ENCODE measurements at places on chromosomes 2 and 18. TPM values are rescaled to one million over a fixed set of nuclear protein-coding genes. Genes with fewer than 3 reads are reported as not detected.

The CD8A gene
- 5.5 TPM for total RNA-seq

The ASXL3 gene
- total RNA-seq: 1.4 TPM

- DNase-seq: no peak
Observed at GRCh38 chr2:38039121-38039910, 36.6 kb downstream of the CYP1B1 start.

The SMYD1 gene
- not detected for total RNA-seq

DNA sequence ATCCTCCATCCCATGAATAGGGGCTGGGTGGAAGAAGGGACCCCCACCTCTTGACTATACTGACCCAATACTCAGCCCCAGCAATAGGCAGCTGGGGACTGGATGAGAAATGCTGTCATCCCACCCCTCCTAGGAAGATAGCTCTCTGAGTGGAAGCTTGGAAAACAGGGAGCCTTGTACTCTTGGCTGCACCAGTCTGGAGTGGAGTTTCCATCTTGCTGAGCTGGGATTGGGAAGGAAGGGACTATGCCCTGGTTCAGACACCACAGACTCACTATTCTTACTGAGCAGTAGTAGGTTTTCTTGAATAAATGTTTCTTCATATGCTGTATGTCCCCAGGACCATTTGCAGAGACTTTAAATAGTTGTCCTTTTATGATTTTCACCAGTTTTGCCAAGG lies 7.4 kb downstream of the DCAF17 start:
- no peak for DNase-seq

GRCh38 chr2:51225377-51225776 lies 193.4 kb upstream of the NRXN1 start:
- DNase-seq: no peak

- DNase-seq: no peak
Observed at GRCh38 chr2:240135706-240136012, 446 bp downstream of the COPS9 start.

The SLC8A1 gene
- 58.5 TPM for total RNA-seq

DNA sequence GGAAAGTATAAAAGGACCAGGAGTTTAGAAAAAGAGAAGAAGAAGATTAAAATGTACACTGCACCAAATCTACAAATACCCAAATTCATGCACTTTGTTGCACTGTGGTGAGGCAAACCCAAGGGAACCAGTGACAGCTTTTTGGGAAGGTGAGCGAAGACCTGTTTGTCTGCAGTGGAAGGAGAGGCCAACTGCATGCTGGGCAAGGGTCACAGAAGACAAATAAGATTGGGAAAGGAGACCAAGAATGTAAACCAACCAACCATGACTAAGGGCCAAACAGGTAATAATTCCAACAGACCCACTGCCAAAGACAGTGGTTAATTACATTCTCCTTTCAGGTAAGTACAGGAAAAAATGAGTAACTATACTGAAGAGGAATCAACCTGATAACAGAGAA lies 202.8 kb downstream of the STK39 start:
- DNase-seq: no peak

DNA sequence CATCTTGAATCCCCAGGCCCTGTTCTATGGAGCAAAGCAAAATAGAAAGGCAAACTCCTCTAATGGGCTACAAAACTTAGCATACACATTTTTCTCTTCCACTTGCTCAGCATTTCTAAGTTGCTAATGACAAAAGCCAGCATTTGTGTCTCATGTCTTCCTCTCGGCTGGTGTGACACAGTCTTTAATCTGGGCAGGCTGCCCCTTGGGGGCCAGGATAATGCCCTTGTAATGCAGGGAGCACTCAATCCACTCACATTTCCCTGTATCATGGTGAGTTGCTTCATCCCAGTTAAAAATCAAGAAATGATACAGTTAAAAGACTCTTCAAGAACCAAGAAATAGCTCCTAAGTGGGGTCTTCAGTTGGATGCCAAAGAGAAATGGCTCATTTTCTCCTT lies 109.1 kb upstream of the FBXO11 start:
- DNase-seq: no peak

- DNase-seq: no peak
Observed at GRCh38 chr2:225013425-225014365, 28.6 kb downstream of the DOCK10 start.

GRCh38 chr18:9971313-9971920 lies 57.6 kb downstream of the VAPA start:
- no peak for DNase-seq

DNA sequence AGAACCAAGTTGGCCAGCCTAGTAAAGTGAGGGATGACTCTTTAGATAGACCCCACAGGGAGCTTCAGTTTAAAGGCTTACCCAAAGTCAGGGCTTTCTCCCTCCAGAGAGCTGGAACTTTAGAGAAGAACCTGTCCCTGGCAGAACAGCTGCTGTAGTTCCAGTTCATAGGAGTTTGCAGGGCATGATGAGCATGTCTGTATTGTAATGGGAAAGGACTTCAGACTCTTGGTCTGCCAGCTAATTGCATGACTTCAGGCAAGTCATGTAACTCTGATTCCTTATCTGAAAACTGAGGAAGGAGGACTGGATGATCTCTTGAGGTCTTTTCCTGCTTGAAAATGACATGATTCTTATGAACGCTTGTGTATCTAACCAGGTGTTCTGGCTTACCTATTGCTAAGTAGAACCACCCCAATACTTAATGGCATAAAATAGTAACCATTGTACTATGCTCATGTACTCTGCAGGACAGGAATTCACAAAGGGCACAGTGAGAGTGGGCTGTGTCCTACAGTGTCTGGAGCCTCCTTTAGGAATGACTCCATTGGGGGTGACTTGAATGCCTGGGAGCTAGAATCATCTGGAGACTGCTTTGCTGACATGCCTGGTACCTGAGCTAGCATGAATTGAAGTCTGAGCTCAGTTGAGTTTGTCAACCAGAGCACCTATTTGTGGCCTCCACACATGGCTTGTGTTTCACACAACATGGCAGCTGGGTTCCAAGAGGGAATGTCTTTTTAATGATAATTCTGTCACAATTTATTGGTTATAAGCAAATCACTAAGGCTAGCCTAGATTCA lies 18.9 kb downstream of the SP5 start:
- no peak for DNase-seq

DNA sequence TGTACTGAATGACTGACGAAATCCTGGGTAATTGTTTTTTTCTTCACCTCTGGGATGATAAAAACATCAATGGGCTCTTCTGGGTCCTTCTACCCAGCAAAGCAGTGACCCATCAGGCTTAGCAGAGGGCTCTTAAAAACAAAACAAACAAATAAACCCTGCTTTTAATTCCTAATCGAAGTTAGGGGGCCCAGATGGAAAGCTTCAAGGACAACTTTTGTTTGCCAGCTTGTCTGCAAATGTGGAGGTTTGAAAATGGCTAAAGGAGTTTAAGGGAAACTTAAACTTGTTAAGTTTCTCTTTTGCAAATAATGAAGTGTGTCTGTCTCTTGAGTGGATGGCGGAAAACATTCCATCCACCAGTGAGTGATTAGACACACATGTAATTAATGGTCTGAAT lies 327.2 kb downstream of the SATB2 start:
- DNase-seq: no peak

The PROM2 gene
- total RNA-seq: 6.0 TPM

DNA sequence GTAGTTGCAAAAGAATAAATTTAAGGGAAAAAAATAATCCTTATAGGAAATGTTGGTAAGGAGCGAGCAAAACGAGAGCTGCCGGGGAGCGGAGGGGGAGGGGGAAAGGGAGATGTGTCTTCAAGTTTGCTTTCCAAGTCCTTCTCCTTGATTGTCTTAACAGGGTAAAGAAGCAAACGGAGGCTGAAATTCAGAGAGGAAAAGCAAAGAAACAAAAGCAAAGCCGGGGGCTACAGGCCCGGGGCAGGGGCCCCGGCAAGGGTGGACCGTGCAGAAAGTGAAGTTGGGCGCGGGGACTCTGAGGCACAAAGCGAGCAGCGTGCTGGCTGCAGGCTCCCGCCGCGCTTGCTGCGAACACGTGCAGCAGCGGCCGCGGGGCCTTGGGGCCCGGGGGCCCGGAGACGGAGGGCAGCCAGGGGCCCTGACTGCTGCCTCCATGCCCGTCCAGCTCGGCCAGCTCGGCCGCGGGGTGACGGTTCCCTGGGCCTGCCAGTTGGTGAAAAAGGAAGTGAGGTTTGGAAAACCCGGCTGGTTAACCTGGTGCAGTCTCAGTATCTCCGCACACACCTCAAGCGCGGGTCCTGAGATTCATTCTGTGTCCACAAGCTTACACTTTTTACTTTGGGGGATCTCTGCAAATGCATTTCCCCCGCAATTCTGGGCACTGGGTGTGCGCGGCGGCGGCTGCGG lies 4.1 kb downstream of the BCL11A start:
- peak; percentile 63 for DNase-seq

GRCh38 chr2:232372231-232373208 lies 6.0 kb upstream of the ALPP start:
- DNase-seq: peak; percentile 12

DNA sequence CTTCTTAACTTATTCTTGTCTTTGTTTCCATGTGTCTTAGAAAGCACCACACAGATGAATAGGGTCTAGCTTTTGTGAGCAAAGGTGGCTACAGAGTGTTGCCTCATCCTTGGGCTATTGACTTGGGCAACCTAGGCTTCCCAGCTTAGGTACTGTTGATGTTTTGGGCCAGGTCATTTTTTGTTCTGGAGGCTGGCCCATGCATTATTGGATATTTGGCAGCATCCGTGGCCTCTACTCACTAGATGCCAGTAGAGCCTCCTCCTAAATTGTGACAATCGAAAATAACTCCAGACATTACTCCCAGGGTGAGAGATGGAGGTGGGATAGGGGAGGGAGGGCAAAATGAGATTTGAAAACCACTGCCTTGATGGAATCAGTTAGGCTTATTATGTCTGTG lies 127.3 kb upstream of the EPC2 start:
- DNase-seq: no peak

DNA sequence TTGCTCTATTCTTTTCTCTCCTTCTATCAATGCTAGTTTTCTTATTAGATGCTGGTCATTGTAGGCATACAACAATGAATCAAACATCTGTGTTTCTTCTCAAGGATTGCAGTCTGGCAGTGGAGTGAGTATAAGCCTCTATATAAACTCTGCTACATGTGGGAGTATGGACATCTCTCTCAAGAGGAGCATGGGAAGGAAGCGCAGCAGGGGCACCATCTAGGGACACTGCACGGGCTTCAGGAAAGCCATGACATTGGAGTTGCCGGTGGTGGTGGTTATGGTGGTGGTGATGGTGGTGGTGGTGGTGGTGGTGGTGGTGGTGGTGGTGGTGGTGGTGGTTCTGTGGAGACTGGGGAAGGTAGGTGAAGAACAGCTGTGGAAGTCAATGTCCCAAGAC lies 462.6 kb downstream of the RNF144A start:
- no peak for DNase-seq

DNA sequence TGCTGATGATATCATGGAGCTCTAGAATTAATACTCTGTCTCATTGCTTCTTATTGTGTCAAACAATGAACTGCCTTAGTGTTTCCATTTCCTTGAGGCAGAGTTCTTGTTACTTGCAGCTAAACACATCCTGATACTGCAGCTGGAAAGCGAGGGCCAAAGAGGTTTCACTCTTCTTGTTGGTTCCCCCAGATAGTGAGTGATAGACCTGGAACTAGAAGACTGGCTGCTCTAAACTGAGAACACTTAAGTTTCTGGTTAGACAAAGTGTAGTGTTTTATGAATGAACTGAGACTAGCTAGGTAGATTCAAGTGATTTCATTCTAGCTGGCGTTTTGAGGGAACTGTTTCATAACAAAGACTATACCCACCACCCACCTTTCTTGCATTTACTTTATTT lies 321.7 kb downstream of the TXNL1 start:
- DNase-seq: no peak

GRCh38 chr2:201918616-201919307 lies 112.4 kb downstream of the CDK15 start:
- DNase-seq: no peak

DNA sequence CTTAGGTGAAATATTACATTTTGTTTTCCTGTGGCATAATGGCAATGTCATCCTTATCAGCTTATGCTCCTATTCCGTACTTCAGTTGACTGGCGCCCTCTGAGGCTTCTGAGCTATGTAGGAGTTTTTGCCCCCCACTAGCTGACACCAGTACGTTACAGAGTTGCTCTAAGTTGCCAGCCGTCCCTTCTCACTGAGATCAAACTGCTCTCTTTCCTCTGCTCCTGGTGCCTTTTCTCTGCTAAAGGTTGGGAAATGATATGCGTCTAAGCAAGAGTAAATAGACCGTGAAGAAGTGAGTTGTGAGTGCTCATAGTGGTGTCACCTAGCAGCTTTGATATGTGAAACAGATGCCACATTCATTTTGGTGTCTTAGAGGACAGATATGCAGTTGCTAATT lies 99.2 kb downstream of the RAPGEF4 start:
- DNase-seq: no peak

The ANKRD23 gene
- 3.5 TPM for total RNA-seq

GRCh38 chr2:67277450-67277849 lies 119.7 kb upstream of the ETAA1 start:
- DNase-seq: no peak

DNA sequence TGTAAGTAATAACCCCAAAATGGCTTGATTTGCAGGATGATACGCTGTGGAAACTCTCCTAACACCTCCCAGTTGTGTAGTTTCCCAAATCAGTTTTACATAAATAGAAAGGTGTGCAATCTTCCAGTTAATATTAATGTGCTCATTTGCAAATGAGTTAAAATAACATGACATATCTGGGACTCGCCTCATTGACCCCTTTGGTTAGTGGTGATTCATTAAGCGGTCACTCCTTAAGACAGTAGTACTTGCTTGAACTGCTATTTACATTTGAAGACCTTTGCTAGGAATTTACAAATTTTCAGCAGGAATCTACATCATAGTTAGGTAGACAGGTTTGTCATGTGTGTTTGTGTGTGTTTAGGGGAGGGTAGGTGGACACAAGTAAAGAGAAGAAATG lies 1367.7 kb upstream of the CELF4 start:
- DNase-seq: no peak

The TYW5 gene
- 5.8 TPM for total RNA-seq

- no peak for DNase-seq
Observed at GRCh38 chr2:154280543-154280942, 408.8 kb downstream of the GALNT13 start.

DNA sequence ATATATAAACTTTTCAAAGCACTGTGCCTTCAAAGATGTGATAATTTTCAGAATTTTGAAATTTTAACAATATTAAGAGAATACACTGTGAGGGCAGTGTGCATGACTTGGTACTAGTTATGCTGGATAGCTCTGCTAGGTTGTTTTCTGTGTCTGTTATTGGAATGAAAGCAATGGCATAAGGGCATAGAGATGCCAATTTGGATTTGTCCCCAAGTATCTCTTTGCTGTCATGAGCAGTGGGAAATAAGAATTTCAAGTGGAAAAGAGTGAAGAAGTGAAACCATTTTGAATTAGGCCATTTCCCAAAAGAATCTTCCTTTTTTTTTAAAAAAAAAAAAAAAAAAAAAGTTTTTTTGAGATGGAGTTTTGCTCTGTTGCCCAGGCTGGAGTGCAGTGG lies 76.8 kb downstream of the SLC39A10 start:
- no peak for DNase-seq

- DNase-seq: no peak
Observed at GRCh38 chr2:28631514-28632206, 120.0 kb upstream of the PPP1CB start.

DNA sequence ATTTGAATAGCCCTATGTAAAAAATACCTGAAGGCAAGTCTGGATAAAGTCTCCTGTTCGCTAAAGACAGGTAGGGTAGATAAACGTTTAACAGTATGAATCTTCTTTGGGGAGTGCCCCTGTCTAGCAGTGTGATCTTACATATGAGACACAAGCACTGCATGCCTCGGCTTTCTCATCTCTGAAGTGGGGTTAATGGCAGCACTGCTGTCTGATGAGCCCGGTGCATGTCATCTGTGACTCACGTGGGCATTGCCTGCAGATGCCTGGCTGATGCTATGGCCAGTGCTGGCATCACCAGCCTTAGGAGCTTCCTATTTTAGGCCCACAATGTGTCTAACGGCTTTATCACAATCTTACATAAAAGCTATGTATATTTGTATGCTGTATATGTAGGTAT lies 50.1 kb downstream of the GALR1 start:
- DNase-seq: no peak
